ENCODE measurements at places on chromosomes 1 and 21.

DNA sequence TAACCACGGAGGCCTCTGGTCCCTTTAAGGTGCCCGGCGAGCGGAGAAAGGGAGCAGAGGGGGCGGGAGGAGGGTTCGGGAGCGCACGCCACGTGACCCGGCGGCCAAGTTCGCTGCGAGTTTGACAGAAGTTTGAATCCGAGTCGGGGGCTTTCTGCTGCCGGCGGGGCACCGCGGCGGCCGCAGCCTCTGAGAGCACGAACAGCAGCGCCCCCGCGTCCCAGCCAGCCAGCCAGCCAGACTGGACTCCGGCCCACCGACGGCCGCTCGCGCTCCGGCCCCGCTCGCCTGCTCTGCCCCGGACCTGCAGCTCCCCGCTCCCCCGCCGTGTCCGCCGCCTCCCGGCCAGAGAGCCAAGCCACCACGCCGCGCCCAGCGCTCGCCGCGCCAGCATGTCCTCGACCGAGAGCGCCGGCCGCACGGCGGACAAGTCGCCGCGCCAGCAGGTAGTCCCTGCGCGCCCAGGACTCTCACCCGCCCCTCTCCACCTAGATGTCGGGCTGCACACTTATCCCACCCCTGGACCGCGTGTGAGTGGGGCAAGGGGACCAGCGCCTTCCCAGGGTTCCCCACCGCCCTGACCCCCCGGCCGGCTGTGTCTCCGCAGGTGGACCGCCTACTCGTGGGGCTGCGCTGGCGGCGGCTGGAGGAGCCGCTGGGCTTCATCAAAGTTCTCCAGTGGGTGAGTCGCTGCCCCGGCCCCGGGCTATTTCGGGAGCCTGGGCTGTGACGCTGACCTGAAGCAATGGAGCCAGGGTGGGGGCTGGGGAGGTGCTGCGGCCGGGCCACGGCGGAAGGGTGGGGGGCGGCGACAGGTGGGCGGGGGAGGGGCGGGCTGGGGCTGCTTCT, at the start of gene SYPL2:
Gene SYPL2, plus strand, starts transcription at position 95 of the 849 bp plus-strand sequence. Its CDS starts 298 bp downstream, at position 393.
- peak; percentile 33 for DNase-seq

GRCh38 chr1:53648516-53648915, 90.4 kb downstream of the GLIS1 start:
- no peak for DNase-seq

DNA sequence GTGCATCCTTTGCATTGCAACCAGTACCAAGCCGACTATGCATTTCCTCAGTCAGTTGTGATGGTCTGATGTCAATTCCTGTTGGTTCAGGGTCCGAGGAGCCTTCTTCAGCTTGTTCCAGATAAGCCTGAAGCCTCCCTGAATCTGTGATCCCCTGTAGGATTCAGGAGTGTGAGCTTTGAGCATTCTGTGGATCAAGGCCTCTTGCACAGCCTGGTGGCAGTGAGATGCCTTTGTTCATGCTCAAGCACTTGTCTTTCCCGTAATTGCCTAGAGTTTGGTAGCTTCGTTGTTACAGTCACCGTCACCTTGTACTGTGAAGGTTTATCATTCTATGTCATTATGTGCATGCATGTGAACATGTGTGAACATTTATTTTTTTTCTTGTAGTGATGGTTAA, 103.5 kb downstream of the PBX1 start:
- DNase-seq = no peak

- DNase-seq = no peak
These were observed 203.4 kb downstream of the TNR start for GRCh38 chr1:175539986-175540385.

DNA sequence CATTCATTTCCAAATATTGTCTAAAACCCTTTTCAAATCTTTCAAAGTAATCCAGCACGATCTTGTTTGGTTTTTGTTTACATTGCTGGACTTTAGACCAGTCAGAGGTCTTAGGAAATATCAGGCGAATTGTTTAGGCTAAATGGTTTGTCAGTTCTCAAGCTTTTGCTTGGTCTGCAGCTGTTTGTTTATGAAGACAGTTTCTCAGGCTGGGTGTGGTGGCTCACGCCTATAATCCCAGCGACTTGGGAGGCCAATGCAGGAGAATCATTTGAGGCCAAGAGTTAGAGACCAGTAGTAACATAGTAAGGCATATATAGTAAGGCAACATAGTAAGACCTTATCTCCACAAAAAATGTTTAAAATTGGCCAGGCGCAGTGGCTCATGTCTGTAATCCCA, 77.5 kb downstream of the DNTTIP2 start:
- no peak for DNase-seq

GRCh38 chr1:110484801-110485200, 33.9 kb downstream of the PROK1 start:
- DNase-seq = no peak

- DNase-seq = no peak
These were observed 166.7 kb downstream of the SIPA1L2 start for GRCh38 chr1:232463225-232463624.

DNA sequence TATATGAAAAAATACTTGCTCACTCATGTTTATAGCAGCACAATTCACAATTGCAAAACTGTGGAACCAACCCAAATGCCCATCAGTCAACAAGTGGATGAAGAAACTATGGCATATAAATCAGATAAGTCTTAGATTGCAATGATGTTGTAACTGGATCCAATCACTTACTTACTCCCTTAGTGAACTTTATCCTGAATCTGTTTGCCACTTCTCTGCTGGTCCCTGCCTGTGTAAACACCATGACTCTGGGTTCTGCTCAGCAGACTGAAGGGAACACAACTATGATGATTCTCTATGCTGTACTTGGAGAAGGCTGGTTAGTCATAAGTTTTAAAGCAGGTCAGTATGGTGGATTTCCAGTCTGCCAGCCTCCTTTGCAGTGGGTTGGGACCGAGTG, 391.2 kb downstream of the RWDD3 start:
- no peak for DNase-seq

DNA sequence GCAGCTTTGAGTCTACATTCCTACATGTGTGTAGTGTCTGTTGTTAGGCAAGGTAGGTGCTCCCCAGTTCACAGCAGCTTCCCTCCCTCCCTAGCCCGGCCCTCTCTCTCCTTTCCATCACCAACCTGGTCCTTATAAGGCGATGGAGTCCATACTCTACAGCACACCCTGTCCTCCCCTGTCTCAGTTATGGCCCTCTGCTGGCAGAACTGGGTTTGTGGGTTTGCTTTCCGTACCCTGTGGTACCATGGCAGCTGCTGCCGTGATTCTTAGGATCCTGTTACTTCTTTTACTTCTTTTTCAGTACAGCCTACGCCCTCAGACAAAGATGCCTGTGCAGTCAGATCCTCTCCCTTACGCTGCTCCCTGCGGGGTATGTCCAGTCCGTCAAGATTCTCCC, 31.7 kb downstream of the AK5 start:
- peak; percentile 12 for DNase-seq

DNA sequence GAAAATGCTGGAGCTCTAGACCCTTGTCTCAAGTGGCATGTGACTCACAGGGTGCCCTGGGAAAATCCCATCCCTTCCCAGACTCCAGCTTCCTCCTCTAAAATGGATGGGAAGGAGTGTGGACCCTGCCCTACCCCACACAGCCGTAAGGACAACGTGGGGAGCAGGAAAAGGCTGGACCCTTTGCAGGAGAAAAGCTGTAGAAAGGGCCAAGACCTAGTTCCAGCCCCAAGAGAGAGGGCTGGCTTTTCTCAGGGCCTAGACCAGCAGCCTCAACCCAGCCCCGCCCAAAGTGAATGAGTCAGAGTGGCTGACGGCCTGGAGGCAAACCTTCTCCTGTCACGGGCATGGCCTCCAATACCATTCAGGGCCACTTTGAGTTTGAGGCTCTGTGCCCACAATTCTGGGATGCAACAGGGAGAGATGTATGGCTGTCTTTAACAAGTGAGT, 1.1 kb downstream of the LAMB3 start:
- peak; percentile 59 for DNase-seq

DNA sequence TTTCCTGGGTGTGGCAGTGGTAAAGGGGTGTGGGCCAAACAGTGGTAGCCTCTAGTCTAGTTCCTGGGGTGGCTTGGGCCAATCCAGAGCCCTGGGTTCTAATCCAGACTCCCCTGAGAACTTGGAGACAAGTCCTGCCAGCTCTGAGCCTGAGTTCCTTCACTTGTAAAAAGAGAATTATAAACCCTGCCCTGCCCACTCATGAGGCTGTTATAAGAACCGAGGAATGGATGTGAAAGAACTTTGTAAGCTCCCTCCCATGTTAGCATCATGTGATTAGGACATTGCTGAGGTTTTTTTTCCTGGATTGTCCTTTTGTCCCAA, 131.0 kb downstream of the RRAGC start:
- DNase-seq = no peak

- DNase-seq = no peak
These were observed 121.5 kb downstream of the OLFML2B start for GRCh38 chr1:161902182-161902581.

DNA sequence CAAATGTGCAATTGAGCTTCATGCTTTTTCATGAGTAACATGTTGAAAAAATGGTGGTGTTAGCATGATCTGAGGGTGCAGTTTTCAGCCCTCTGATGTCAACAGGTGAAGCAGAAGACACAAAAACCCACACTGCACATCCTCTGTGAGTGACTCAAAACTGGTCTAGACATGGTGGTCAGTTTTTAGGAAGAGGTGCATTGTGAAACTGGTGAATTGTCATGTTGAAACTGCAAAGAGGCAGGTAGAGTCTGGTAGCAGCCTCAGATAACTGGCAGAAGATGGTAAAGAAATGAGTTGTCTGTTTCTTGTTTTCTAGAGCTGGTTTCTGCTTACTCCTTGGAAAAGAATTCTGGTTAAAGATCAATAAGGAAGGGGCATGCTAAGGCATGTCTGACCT, 97.3 kb upstream of the HMCN1 start:
- DNase-seq = no peak

DNA sequence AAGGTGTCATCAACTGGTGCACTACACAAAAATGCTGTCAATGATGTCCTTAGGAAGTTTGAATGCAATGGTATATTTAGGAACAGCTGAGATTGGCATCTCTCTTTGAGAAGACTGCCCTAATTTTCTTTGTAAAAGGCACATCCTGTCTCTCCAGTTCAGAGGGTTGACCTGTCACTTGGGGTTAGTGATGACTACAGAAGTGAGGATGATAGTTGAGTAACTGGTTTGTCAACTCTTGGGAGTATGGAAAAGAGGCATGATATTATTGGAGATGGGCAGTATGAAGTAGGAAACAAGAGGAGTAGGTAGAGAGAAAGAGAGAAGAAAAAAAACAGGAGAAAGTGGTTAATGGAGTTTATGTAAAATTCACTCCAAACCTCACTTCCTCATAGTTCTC, 40.4 kb upstream of the PIGC start:
- no peak for DNase-seq

DNA sequence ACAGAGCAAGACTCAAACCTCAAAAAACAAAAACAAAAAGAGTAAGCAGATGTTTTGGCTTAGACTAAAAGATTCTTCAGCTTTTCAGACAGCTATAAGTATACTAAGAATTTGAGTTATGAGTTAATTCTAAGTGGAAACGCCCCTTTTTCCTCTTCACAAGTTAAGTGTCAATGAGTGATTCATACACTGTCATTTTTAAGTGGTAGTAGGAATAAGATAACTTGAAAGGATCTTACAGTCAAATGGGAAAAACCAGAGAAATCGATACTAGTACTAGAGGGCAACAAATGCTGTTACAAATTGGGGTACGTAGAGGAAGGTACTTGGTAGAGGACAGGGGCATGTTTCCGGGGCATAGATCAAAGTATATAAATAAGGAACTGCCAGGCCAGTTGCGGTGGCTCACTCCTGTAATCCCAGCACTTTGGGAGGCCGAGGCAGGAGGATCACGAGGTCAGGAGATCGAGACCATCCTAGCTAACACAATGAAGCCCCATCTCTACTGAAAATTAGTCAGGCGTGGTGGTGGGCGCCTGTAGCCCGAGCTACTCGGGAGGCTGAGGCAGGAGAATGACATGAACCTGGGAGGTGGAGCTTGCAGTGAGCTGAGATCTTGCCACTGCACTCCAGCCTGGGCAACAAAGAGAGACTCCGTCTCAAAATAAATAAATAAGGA, 7.4 kb downstream of the H3-3A start:
- DNase-seq = no peak

GRCh38 chr1:4724001-4724400, 69.6 kb downstream of the AJAP1 start:
- no peak for DNase-seq

DNA sequence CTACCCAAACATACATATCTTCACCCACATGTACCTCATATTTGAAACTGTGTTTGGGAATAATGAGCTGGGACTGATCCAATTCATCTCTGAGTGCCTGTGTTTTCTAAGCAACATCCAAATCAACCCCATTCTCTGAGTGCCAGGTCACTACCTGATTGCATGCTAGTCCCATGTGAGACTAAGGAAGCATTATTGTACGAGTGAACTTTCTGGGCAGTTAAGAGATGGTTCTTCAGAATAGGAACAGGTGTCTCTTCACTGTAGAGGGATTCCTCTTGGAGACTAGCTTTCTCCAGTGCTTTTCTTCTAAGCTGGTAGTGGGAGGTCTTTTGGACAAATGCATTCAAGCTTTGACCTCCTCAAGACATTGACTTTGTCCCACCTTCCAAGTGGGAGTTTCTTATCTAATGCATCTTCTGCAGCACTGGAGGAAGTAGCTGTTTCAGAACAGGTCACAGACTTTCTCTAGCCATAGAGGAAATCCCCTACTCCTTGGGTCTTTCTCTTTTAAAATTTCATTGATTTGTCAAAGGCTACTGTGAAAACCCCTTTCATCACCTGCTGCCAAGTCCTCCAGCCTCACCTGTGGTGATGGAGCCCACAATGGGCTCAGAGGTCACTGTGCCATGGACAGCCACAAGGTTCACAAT, 172.0 kb upstream of the KIAA0040 start:
- DNase-seq = no peak

Measured in BE2C (cell line).